ENCODE measurements at places on chromosomes 5 and 9.

GRCh38 chr9:92180002-92180400 lies 64.8 kb upstream of the SPTLC1 start:
- DNase-seq: no peak

GRCh38 chr9:69377291-69377690 lies 52.3 kb downstream of the ENTREP1 start:
- DNase-seq: no peak

DNA sequence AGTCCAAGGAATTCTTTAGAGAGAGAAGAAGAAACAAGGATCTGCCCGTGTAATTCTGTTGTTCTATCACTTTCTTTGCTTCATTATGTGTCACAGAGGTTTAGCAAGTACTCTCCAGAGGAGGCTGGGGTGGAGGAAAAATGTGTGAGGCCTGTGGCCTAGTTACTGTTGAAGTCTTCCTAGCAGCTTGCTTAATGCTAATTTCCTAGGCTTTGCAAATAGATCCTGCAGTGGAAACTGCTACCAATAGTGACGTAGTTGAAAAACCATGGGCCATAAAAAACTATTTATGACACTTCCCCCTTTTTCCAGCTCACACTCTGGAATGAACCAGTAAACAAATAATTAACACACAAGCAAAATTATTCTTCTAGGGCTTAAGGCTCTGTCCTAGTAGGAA lies 27.0 kb upstream of the C9orf72 start:
- DNase-seq: no peak

DNA sequence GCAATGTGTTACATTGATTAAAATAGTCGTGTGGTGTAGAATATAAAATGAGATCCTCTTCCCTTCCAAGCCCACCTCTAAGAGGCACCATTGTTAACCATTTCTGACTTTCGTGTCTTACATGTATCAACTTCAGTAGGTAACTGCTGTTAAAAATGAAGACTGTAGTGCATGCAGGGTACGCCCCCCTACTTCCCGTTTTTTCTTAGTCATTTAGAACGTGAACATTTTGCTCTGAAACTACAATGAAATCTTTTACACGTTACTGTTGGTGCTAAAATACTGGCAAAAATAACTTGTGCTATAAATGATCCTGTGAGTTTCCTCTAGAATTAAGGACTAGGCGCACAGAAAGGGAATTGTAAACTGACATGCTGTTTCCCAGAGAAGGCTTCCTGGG lies 41.5 kb downstream of the WNK2 start:
- no peak for DNase-seq

GRCh38 chr5:119814655-119815054 lies 185.3 kb downstream of the FAM170A start:
- DNase-seq: no peak

GRCh38 chr5:171739271-171739670 lies 46.3 kb upstream of the SMIM23 start:
- no peak for DNase-seq

DNA sequence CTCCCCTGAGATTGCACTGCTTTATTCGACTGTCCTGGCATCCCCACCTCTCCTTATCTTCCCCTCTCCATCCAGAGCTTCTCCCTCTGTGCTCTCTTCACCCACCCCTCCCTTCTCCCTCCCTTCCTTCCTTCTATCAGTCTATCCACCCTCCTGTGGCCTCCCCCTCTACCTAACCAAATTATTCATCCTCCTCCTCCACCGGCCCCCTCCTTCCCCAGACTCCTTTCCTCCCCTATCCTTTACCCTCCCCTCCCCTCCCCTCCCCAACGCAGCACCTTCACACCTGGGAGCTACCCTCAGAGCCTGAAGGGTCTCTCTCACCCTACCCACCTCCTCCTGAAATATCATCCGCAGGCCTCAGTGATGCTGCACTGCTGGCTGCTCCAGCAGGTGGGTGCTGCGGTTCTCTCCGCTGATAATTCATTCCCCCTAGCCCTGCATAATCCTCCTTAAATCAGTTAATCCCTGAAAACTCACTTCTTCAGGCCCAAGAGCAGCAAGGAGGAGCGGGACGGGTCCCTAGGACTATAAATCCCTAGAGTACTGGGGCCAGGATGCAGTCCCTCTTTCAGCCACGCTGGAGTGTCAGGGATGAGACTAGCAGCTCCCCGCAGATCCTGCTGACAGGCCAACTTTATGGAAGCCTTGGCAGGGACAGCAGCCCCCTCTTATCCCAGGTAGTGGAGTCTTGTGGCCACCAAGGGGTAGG lies 97.8 kb downstream of the PCDH1 start:
- DNase-seq: no peak

DNA sequence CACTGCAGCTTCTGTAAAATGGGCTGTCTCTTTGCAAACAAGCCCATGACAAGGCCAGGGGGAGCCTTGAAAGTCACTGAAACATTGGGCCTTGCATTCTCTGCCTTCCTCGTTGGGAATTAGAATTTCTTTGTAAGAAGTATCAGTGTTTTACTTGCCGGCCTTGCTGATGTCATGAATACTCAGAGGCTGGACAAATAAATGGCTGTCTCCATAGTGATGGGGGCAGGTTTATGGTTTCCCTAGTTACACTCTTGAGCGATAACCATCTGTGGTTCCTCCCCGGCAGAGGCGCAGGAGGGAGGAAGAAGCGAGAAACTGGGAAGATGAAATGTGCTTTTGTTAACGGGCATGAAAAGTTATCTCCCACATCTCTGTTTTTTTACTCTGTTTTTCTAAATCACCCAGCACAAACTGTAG lies 272.7 kb upstream of the PANK3 start:
- DNase-seq: no peak

GRCh38 chr5:111411301-111411700 lies 101.0 kb downstream of the STARD4 start:
- DNase-seq: no peak

GRCh38 chr9:132210472-132211145 lies 48.8 kb downstream of the NTNG2 start:
- DNase-seq: no peak

- DNase-seq: no peak
Observed at GRCh38 chr5:170761048-170761707, 22.3 kb upstream of the GABRP start.

Measured in ecto neural progenitor cell (in vitro differentiated cells).